ENCODE measurements at places on chromosomes 13 and 19.

- no peak for DNase-seq
These were observed 17.3 kb downstream of the LCP1 start for GRCh38 chr13:46164661-46165060.

- no peak for DNase-seq
These were observed 6.8 kb downstream of the F2RL3 start for GRCh38 chr19:16895467-16896145.

- no peak for DNase-seq
These were observed 103.1 kb downstream of the RAP2A start for GRCh38 chr13:97537110-97537509.

- DNase-seq: no peak
These were observed 1.9 kb downstream of the JSRP1 start for GRCh38 chr19:2254064-2254872.

DNA sequence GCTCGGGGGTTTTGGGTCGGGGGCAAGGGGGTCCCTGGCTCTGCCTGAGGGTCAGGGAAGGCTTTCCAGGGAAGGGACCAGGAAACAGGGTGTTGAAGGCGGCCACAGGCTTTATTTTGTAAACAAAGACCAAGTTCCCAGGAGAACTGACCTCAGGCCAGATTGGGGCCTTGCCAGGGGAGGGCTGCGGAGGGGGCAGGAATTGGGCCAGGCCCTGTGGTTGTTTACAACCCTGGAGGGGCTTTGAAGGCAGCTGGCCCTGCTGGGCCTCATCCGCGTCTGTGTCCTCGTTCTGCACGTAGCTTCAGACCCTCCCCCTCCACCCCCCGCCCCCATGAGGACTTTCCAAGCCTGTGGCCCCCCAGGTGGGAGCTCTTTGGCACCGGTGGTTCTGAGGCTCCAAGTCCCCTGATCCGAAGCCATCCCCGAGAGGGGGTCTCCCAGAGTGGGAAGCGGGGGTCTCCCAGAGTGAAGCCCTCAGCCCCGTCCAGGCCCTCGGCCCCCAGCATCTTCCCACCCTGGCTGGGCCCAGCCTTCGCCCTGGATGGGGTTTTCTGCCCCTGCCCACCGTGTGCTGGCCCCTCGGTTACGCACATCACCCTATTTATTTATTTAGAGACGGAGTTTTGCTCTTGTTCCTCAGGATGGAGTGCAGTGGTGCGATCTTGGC is 13.5 kb upstream of the BSG start:
- no peak for DNase-seq
